ENCODE measurements at places on chromosomes 5 and 9.

- DNase-seq, result no peak
Observed at GRCh38 chr5:32123058-32123805, 50.9 kb downstream of the GOLPH3 start.

GRCh38 chr9:19409401-19410194 lies 789 bp downstream of the ACER2 start:
- no peak for DNase-seq

DNA sequence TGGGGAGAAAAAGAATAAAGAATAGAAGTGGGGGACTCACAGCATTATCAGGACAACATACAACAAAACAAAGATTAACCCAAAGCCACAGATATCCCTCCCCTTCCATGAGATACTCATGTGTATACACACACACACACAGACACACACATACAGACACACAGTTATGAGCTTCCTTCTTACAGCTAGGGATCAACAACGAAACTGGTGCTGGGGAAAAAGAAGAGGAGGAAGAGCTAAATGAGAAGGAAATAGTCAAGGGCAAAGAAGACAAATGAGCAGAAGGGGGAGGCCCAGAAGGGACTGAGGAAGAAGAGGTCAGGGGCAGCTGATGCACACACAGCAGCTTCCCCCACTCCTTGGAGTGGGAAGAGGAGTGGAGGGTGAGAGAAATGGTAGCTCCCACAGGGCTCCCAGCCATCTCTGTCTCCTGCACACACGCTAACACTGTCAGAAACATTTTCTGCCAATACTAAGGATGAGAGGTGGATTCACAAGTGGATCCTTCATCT lies 66.2 kb downstream of the SIL1 start:
- no peak for DNase-seq

DNA sequence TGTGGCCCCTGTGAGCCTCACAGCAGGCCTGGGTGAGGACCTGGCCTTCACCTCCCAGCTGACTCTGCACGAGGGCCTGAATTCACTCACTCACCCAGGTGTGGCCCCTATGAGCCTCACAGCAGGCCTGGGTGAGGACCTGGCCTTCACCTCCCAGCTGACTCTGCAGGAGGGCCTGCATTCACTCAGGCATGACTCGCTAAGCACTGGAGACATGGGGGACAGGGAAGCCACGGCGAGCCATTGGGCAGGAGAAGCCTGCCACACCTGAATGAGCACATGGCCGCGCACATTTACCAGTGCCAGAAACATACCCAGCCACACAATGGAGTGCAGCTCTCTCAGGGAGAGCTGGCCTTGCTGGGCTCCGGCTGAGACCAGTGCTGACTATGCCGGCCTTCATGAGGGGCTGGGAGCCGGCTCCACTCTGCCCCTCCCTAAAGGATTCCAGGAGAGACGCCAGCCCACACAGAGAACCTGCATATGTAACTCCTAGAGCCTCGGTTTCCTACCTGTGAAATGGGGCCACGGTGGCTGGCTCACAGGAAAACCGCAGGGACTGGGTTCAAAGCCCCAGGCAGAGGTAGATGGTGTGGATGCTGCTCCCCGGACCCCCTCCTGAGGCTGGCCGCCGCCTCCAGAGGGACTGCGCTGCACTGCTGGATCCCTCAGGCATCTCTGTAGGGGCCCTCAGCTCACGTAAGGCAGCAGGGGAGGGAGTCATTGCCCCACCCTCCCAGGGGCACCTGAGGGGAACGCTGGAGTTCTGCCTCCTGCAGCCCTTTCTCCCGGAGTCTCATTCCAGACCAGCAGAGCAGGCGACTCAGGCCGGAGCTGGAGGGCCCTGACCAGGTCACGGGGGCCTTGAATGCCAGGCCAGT lies 7.2 kb downstream of the ADAMTS2 start:
- DNase-seq, result no peak

- DNase-seq, result no peak
Observed at GRCh38 chr5:26805076-26805475, 233.3 kb downstream of the CDH9 start.

DNA sequence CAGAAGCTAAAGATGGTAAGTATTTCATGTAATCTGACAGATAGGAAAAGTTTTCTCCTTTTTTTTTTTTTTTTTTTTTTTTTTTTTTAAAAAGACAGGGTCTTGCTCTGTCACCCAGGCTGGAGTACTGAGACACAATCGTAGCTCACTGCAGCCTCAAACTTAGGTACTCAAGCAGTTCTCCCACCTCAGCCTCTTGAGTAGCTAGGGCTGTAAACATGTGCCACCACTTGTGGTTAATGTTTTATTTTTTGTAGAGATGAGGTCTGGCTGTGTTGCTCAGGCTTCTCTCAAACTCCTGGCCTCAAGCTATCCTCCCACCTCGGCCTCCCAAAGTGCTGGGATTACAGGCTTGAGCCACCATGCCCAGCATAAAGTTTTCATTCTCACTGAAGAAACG lies 17.8 kb downstream of the CDK7 start:
- DNase-seq, result no peak

- DNase-seq, result no peak
Observed at GRCh38 chr5:144142139-144142823, 28.2 kb downstream of the YIPF5 start.

- DNase-seq, result no peak
Observed at GRCh38 chr9:121107881-121108280, 33.1 kb downstream of the CNTRL start.

GRCh38 chr9:109519366-109519765 lies 21.3 kb upstream of the PTPN3 start:
- no peak for DNase-seq

DNA sequence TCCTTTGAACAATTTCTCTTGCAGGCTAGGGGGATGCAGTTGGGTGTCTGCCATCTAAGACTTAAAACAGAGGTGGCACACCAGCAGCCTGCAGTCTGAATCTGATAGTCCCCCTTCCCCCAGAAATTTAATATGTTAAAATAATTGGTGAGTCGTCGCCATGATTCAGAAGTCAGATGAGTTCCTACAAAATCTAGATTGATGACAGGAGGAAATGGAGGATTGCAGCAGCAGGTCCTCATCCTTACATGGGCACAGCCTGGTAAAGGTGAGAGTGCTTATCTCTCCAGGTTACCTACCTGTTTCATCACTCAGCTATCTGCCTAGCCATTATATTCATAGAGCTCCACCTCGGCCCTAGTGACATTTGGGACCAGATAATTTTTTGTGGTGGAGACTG lies 112.3 kb downstream of the PCSK1 start:
- DNase-seq, result no peak

- no peak for DNase-seq
Observed at GRCh38 chr5:77806213-77806843, 30.2 kb upstream of the TBCA start.

- no peak for DNase-seq
Observed at GRCh38 chr5:133222040-133222439, 170.2 kb downstream of the HSPA4 start.

DNA sequence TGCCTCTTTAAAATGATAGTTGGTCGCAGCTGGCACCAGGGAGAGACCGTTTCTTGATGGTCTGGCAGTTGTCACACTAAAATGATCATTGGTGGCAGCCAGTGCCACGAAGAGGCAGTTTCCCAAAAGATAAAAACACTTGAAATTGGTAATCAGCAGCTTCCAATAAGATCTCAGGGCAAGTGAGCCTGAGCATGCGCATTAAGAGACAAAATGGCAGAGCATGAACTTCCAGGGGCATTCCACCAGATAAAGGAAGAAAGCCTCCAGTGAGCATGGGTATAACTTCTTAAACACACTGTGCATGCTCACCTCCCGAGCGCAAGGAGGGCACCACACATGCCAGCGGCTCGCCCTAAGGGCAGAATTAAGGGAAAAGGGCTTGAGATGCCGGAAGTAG lies 1594.2 kb upstream of the CDH9 start:
- DNase-seq, result no peak

GRCh38 chr5:127170918-127171600 lies 97.8 kb upstream of the C5orf63 start:
- DNase-seq, result no peak

- no peak for DNase-seq
Observed at GRCh38 chr9:96607971-96608370, 11.7 kb downstream of the CDC14B start.

GRCh38 chr9:117656002-117656401 lies 48.2 kb upstream of the TLR4 start:
- DNase-seq, result no peak

GRCh38 chr9:72089451-72090130 lies 29.2 kb upstream of the C9orf57 start:
- DNase-seq, result no peak

- DNase-seq, result no peak
Observed at GRCh38 chr5:43073597-43074546, 33.8 kb upstream of the ANXA2R start.

DNA sequence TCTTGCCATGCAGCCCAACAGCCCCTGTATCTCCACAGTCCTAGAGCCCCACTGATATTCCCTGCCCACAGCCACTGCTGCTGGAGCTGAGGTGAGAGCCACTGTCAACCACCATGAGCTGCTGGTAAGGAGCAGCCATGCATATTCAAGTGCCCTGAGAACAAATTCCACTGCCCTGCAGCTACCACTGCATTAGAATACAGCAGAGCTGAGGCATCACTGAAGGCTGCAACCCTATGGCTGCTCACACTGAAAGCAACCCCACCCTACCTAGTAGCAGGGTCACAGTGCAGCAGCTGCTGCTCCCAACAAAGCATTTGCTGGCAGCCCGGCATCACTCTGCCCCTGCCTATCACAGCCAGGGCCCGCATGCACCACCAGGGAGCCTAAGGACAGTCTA lies 68.6 kb downstream of the SKIC3 start:
- DNase-seq, result no peak

All from stimulated activated CD8-positive, alpha-beta memory T cell treated with anti-CD3 and anti-CD28 coated beads, Interleukin-4, amount 100 ng/mL, for 4 hours (primary cell).